ENCODE measurements at places on chromosomes 2 and 18.
A peak's percentile ranks its signal among the peaks of the same experiment; 100 is the strongest.

DNA sequence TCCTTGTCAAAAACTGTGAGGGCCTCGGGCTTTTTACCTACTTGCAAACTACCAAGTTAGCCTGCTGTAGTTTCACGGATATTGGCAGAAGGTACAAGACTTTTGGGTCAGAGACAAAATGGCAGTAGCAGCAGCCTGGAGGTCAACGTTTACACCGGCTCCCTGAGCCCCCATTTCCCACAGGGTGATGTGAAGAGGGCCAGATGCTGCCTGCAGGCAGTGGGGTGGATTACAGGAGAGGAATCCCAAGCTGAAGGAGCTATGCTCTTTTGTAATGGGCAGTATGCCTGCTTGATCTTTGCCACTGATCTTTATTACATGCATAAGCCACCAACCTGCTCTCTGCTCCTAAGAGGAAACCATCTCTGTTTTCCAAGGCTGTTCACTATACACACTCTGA is 29.5 kb upstream of the SP5 start:
- no peak for DNase-seq

DNA sequence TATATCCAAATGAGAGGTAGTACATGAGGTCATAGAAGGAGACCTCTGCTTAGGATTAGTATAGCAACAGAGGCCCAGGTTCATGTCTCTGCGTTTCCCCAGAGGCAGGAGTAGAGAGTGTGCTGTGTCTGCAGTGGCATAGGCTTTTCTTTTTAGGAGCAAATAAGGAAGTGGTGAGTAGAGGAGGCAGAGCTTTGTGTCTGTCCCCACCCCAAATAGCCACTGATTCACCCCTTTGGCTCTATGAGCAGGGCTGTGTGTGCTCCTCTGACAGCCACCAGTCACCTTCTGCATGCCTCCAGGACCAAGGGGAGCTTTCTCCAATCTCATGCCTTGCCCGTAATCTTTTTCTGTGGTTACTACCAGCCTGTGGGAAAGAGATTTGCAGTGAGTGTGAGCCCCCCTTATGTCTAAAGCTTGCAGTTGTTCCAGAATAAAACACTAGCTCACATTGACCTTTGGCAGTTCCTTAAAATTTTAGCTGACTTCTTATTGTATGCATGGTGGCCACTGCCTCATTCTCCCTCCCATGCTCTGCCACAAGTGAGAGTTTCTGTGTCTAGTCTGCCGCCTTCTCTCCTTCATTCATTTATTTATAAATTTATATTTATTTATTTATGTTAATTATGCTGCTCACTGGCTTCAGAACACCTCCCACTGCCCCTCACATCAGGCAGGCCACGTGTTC is 23.5 kb upstream of the ELAC1 start:
- DNase-seq = no peak

GRCh38 chr18:13581496-13582177 is 144.7 kb downstream of the FAM210A start:
- DNase-seq = no peak

GRCh38 chr2:74414441-74414840 is 7.0 kb downstream of the C2orf81 start:
- DNase-seq = no peak

DNA sequence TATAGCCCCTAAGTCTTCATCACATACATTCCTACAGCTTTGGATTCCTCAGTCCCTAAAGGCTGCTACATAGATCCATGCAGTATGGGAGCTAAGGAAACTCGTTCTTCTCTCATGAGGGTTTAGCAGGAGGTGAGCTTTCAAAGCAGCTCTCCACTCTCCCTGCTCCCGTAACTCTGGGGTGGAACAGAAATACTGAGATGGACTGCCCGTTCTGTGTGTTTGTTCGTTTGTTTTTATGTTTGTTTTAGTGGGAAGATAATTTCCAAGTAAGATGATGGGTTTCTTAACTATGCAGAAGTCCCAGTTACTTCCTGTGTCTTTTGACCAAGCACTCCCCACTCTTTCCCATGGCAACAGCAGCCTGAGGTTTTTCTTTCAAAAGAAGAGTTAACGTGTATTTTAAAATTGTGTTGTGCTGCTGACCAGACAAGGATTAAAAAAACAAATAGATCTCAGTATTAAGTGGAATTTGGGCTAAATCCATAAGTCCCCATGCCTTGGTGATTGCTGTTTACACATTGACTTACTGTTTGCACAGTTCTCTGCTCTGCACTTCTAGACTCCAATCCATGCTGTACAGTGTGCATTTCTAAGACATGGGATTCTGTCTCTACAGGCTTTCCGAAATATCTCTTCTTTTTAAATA is 156.4 kb upstream of the SH3BP4 start:
- no peak for DNase-seq

GRCh38 chr2:61454383-61454782 is 16.5 kb downstream of the USP34 start:
- no peak for DNase-seq

DNA sequence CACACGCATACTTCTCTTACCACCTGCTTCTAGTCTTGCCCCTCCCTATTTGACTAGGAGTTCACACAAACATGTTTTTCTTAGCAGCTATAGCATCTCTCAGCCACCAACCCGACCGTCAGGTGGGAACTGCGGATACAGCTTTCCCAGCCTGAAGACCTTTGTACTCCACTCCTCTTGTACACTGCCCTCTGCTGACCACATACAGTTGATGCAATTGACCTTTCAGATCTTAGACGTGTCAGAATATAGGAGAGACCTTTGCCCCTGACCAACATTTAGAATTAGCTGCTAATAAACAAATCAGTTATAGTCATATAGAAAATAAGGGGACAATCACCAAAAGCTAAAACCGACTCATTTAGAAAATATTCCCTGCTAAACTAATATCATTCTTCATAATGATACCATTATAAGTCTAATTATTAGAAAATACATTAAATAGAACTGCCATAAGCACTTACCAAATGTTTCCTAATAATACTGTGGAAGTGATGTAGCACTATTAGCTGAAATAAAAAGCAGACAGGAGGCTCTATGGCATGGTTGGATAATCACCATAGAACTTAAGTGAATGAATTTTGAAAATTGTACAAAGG is 208.4 kb downstream of the RAD51AP2 start:
- no peak for DNase-seq

DNA sequence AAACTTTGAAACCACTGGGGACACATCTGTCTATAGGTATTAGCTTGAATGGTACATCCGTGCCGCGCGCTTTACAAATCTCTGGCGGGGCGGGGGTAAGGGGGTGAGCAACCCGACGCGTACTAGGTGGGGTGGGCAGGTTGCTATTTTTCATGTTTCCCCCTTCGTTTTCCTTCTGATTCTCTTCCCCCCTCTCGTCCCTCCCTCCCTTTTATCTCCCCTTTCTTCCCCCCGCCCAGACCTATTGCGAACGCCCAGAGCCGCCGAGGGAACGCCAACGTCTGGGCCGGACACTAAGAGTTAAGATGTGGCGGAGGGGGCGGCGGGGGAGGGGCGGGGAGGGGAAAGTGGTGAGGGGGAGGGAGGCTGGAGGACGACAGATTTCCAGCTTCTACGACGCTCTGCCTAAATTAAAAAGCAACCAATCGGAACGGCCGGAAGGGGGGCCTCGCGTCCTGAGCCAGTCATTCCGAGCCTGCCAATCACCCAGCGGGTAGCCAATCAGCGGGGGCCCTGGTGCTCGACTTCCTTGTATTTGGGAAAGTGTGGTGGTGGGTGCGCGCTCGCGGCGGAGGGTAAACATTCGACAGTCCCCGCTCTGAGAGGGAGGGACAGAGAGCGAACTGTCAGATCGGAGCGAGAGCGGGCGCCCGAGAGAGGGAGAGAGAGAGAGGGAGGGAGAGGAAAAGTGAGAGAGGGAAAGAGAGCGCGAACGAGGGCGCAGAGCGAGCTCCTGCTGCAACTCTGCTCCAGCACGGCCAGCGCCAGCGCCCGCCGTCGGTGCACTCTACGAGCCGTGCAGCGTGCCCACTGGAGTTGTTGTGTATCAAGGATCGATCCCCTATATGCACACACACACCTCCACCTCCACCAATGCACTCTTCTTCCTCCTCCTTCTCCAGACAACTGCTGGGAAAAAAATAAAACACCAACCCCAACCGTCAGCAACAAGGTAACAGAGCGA is at the start of gene POU3F3:
POU3F3 (plus strand) TSS at position 582 of the 964 bp plus-strand sequence. CDS start 1,396 bp downstream, outside the sequence.
- DNase-seq = no peak

- DNase-seq = peak; percentile 29
Measured at GRCh38 chr2:39437522-39438296, 624 bp upstream of the MAP4K3 start.

GRCh38 chr2:104826016-104826415 is 27.9 kb upstream of the POU3F3 start:
- no peak for DNase-seq

GRCh38 chr18:6054256-6054842 is 159.0 kb upstream of the TMEM200C start:
- no peak for DNase-seq

- DNase-seq = no peak
Measured at GRCh38 chr18:44080054-44080453, 600.6 kb upstream of the SETBP1 start.

DNA sequence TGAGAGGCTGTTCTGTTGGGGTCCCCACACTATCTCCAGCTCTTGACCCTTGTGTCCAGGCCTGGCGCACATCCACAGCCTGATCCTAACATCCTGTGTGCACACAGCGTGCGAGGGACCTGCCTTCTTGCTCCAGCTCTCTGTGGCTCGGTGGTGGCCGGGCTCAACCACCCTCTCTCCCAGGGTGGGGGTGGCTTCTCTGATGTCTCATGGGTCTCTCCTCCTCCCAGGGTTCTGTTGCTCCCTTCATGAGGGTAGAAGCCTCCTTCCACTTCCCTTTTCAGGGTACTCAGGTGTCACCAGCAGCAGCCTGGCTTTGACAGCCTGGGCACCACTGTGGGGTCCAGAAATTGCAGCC is 196.9 kb upstream of the RAB6C start:
- no peak for DNase-seq

DNA sequence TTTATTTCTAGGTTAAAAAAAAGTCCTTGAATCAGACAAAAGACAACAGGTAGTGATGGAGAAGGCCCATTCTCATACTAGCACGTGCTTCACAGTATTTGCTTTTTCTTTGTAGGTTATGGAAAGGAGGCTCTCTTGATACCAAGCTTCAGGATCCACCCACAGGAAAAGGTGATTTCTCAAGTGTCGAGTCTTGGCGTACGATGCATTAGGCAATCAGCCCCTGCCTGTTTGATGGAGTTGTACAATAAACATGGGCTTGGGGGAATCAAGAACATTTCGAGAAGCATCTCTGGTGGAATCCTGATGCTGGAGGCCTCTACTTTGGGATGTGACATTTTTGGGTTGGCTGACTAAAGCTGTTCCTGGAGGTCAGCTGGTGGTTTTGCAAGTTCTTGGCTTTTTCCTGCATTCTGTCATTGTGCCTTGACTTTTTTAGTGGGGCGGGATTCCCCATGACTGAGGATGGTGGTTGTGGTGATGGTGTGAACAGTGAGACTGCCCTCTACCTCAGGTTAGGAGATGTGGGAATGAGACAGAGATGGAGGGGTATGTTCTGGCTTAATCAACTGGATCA is 231.5 kb upstream of the SPRED2 start:
- DNase-seq = no peak

DNA sequence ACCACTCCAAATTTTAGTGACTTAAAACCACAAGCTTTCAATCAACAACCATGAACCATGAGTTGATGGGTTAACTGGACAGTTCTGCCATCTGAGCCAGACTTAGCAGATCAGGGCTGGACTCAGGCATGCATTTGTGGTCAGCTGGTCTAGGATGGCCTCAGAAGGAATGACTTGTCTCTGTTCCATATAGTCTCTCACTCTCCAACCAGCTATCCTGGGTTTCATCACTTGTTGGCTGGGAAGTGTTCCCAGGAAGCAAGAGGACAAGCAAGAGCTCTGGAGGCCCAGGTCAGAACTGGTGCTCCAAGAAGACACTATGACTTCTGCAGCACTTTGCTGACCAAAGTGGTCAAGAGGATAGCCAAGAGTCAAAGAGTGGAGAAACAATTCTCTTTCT is 17.5 kb upstream of the MAP3K20 start:
- no peak for DNase-seq

GRCh38 chr2:150472511-150472899 is 15.0 kb downstream of the RND3 start:
- no peak for DNase-seq

DNA sequence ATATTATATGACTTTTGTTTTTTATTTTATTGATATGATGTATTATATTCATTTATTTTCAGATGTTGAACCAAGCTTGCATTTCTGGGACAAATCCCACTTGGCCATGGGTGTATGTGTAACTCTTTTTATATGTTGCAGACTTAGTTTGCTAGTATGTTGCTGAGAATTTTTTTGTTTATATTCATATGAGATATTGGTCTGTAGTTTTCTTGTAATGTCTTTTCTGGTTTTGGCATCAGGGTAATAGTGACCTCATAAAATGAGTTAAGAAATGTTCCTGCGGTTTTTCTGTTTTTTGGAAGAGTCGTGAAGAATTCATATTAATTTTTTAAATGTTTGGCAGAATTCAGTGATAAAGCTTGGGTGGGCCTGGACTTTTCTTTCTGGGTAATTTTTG is 88.7 kb downstream of the ASB1 start:
- DNase-seq = no peak

DNA sequence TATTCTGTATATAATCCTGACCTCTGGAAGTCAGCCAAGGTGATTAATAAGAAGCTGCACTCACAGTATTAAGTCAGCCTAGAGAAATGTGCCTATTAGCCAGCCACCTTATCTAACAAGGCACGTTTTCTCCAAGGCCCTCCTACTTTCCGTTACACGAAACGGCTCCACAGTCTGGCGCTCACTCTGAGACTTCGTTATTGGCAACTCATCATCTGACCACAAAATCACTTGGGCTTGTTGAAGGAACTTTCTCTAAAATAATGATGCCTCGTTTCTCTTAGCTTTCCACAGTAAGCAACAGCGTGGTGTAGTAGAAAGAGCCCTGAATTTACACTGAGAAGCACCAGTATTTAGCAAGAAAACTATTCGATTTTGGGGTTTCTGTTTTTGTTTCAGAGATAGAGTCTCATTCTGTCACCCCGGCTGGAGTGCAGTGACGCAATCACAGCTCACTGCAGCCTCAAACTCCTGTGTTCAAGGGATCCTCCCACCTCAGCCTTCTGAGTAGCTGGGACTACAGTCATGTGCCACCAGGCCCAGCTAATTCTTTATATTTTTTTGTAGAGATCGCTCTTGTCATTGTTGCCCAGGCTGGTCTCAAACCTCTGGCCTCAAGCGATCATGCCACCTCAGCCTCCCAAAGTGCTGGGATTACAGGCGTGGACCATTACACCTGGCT is 53.6 kb upstream of the SLC14A1 start:
- peak; percentile 42 for DNase-seq

DNA sequence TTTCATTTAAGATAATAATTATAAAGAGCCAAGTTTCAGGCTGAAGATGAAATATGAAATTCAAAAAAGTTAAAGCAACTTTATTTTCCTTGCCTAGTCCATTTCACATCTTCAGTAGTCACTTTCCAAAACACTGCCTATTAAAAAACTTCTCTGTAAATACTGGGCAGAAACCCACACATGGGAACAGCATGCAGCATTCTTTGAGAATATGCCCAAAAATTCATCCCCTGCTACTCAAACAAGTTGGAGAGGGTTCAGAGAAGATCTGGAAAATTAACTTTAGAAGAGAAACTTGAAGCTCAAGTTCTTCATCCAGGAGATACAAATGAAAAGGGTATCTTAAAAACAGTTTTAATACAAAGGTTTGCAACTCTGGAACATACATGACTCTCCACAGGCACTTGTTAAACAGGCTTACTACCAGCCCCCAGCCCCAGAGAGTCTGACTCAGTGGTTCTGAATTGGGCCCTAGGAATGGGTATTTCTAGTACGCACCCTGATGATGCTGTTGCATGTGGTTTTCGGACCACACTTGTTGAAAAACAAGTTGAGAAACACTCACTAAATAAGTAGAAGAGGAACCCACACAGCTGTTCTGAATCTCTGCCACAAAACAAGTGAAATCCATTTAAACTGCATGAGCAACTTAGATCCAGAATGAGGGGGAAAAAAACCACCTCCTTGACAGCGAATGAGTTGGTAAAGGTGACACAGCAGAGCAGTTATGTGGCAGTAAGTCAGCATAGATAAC is 329.1 kb downstream of the SATB2 start:
- DNase-seq = no peak

Data from activated T-cell treated with anti-CD3 and anti-CD28 coated beads for 48 hours (primary cell).